ENCODE measurements at places on chromosomes 11 and 22.

DNA sequence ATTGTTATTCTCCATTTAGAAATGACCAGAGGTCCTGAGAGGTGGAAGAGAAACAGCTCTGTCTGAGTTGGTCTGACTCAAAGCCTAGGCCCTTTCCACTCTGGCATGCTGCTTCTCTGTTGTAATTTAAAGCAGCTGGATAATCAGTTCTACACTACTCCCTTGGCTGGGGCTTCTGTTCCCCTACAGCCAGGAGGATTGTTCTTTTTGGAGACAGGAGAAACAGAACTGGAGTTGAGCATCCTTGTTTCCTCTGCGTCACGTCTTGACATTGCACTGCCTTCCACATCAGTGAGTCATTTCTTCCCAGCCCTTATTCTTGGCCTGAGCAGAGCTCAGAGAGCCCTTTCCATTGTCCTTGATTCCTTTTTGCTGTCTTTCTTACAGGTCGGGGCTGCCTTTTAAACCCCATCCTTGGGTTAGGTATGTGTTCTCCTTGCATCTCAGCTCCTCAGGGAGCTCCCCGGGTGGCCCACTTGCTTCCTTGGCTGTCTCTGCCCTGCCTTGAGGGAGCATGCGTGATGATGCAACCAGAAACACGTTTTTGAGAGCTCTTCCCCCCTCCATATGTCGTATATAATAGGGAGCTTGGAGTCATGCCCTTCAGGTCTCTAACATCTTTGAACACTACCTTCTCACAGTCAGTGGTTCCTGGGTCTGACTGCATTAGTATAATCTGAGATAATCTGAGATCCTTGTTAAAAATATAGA, 35.7 kb downstream of the CYB5R2 start:
- DNase-seq: peak; percentile 16

DNA sequence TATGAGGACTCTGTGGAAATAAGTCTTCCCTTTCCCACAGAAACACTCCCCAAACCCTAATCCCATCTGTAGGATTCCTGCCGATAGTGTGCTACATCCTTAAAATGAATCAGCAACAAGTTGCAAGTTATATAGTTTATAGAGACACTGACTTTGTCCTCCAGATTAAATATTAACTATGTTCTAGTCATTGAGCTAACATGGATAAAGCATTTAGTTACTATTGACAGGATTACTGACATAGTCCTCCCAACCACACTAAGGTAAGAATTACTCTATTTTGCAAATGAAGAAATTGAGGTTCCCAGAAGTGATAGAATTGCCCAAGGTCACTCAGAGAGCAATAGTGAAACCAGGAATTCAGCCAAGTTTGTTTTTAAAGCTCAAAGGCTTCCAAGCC, 1.9 kb downstream of the OR52M1 start:
- no peak for DNase-seq

GRCh38 chr22:29788339-29789279, 21.4 kb downstream of the UQCR10 start:
- no peak for DNase-seq

- DNase-seq: peak; percentile 44
Observed at GRCh38 chr11:112082729-112083128, 3.8 kb downstream of the TIMM8B start.

DNA sequence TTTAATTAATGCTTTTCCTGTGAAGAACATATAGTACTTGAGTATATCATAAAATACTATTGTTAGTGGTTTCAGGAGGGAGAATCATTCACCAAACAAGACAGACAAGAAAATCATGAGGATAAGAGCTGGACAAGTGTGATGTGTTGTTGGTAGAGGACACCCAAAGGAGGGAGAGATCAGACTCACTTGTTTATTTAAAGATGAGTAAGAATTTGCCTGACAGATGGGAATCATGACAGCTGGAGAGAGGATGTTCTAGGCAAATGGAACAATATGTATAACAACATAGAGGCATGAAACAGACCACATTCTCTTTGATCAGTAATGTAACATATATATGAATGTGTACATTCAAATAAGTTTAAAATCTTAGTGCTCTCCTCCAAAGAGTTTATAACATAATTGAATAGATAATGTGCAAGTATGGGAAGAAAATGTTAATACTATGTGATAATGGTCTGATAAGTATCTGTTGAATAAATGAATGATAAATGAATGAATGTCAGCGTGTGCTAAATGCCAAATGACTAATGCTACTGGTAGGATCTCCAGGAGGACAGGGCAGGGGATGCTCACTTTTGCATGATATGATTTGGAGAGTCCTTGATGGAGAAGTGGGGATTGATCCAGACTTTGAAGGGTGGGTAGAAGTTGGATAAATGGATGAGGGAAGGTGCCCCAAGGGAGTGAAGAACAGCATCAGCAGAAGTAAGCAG, 228.9 kb upstream of the SORL1-AS1 start:
- DNase-seq: no peak

- no peak for DNase-seq
Observed at GRCh38 chr22:44131989-44132685, 48.6 kb upstream of the PARVG start.

DNA sequence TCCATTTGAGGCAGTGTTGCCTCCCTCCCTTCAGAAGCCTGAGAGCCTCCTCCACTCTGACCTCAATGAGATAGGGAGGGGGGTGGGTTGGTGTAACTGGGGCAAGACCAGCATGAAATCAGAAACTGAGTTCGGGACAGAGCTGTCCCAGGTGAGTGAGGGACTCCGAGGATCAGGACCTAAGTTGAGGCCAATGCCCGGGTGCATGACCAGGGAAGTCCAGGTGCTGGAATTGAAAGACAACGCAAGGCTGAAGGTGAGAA, 40.8 kb upstream of the ZBED5 start:
- DNase-seq: no peak

- DNase-seq: no peak
Observed at GRCh38 chr22:36238373-36239149, 766 bp downstream of the APOL2 start.

DNA sequence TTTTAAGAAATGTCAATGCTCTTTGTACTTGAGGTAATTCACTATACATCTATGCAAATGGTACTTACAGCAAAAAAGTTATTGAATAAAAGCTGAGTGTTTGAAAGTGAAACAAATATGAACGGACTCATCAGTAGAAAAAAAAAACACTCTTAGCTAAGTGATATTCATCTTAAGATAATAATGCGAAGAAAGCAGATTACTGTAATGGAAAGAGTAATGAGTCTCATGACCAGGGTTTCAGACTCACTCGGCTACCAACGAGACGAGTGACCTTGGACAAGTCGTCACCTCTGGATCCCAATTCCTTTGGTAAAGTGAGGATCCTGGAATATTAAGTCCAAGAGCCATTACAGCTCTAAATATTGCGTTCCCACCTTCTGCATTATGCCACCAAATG, 57.0 kb downstream of the PACSIN2 start:
- no peak for DNase-seq

GRCh38 chr22:42171946-42172719, 41.5 kb upstream of the CYP2D6 start:
- DNase-seq: no peak

GRCh38 chr11:80515097-80515496, 1074.3 kb upstream of the TENM4 start:
- DNase-seq: no peak

DNA sequence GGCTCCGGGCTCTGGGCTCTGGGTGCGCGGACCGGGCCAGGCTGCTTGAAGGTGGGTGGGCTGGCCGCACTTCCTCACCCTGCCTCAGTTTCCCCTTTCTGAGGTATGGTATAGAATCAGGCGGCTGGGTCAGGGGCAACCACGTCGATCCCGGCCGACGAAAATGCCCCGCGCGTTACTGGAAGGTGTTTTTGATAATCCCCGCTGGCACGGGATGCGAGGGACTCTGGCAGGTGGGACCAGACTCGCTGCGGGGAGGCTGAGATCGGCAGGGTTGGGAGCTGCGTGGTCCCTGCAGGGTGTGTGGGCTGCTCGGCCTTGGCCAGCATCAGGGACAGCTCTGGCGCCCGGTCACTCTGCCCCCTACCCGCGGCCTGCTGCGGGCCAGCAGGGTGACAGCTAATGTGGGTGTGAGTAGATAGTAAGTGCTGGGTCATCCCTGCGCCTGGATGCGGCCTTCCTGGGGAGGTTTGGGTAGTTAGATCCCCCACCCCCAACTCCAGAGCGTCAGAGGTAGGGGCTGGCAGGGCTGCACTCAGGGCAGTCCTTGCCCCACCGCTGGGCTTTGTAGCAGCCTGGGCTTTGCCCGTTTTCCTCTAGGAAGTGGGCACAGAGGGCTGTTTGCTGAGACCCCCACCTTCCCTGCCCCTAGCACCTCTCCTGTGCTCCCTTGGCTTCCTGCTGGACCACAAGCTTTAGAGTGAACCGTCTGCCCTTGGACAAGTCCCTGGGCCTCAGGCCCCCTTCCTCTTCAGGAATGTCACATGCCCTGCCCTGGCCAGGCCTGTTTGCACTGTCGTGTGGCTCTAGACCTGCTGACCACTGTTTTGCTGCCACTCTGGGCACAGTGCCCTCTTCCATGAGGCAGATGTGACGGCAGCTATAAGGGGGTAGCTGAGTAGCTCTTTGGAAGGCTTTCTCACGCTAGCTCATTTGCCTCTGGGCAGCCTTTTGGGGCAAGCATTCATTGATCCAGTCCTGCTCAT, 579 bp downstream of the TANGO2 start:
- peak; percentile 20 for DNase-seq

GRCh38 chr11:131867457-131868257, 497.2 kb downstream of the NTM start:
- peak; percentile 91 for DNase-seq

- DNase-seq: no peak
Observed at GRCh38 chr11:33953289-33953688, 61.4 kb upstream of the LMO2 start.

DNA sequence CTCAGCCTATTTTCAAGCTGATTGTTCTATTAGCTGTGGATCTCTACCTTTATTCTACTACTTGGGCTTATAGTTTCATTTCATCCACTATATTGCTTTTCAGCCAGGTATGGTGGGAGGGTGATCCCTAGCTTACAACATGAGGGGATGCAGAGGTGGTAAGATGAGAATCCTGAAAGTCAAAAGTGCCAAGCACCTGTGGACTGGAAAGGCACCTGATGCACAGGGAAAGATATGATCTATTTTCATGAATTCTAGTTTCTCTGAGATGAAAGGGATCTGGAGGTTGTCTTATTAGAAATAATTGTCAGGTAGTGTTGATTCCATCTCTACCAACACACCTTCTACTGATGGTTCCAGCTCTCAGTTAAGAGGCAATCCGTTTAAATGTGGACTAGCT, 21.6 kb upstream of the IL18BP start:
- DNase-seq: no peak

DNA sequence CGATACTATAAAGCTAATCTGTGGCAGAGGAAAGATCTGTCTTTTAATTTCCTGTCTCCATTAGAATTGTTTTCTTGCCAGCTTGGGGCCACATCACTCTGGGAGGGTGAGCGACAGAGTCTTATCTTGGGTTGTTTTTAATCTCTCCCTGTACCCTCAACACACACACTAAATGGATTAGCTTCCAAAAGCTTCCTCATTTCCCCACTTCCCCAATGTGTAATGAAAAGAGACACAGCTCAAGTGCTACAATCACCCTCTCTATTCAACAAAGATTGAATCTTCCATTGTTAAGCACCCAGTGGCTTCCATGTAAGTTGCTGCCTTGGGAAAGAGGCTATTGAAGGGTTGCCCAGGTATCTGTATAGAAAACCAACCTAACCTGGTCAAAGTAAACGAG, 6.1 kb upstream of the ASCL3 start:
- no peak for DNase-seq

GRCh38 chr11:92658733-92659132, 310.7 kb upstream of the MTNR1B start:
- no peak for DNase-seq

DNA sequence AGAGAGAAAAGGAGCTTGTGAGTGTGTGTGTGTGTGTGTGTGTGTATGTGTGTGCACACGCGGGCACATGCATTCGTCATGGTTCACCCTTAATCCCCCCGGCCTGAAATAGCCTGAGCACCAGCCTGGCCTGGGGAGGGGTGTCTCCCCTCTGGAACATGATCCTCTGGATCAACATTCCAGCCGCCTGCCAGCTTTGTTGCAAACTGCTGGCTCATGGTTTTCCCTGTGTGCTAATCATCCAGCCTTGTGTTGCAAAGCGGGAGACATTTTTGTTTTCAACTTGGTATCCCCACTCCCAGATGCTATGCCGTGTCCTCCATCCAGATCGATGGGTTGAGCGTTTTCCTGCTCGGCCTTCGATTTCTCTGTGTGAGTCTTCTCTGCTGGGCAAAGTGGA, 94.3 kb downstream of the FEZ1 start:
- DNase-seq: no peak

DNA sequence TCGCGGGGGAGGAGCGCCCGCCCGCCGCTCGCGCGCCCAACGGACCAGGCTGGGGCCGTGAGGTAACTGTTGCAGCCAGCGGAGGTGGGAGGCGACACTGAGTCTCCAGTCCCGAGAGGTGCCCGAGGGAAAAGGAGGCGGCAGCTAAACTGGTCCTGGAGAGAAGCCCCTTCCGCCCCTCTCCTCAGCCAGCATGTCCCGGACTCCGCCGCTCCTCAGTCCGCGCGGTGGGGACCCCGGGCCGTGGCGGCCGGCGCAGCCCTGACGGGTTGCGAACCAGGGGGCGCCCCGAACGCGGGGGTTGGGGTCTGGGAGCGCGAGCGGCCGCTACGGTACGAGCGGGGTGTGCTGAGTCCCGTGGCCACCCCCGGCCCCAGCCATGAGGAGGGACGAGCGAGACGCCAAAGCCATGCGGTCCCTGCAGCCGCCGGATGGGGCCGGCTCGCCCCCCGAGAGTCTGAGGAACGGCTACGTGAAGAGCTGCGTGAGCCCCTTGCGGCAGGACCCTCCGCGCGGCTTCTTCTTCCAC, at the start of gene PDE3B:
PDE3B (plus strand) TSS at position 108 of the 529 bp plus-strand sequence; CDS start at position 380, 272 bp downstream.
- DNase-seq: peak; percentile 32

All from astrocyte of the spinal cord (primary cell).